LHCN-M2 (cell line): ENCODE measurements at places on chromosomes 5 and 9. TPM values are rescaled to one million over a fixed set of nuclear protein-coding genes. Genes with fewer than 3 reads are reported as not detected.
A peak's percentile ranks its signal among the peaks of the same experiment; 100 is the strongest.

Gene BTNL3
- total RNA-seq = not detected in 2 replicates

Gene THBS4
- 0.11 and 0.38 TPM in 2 replicates for total RNA-seq

Gene PTPN3
- total RNA-seq = 0.29 and 0.38 TPM in 2 replicates

Gene GRAMD2B
- 16.3 and 23.1 TPM in 2 replicates for total RNA-seq

Gene FOXD4L4
- 0.06 and 0.17 TPM in 2 replicates for total RNA-seq

Gene UBAP2
- total RNA-seq = 16.2 and 18.5 TPM in 2 replicates

Gene DIAPH1
- 28.2 and 38.9 TPM in 2 replicates for total RNA-seq

Gene OTULIN
- total RNA-seq = 30.5 and 37.8 TPM in 2 replicates

Gene GMCL2
- total RNA-seq = not detected in 2 replicates

Gene RPL12
- 2,134 and 2,339 TPM in 2 replicates for total RNA-seq

Gene NR5A1
- not detected in 2 replicates for total RNA-seq

Gene SLC27A6
- total RNA-seq = not detected in 2 replicates

Gene RNF145
- total RNA-seq = 43.7 and 44.4 TPM in 2 replicates

Gene FBLL1
- total RNA-seq = 0.32 and 0.52 TPM in 2 replicates

Gene PHF19
- 77.5 and 79.1 TPM in 2 replicates for total RNA-seq

- DNase-seq = no peak
Measured at GRCh38 chr9:111985315-111985714, 88.7 kb downstream of the UGCG start.

GRCh38 chr9:73179589-73179988 is 27.9 kb downstream of the ANXA1 start:
- peak; percentile 66 for DNase-seq

- DNase-seq = no peak
Measured at GRCh38 chr5:179880066-179880650, 21.5 kb upstream of the MRNIP start.

- DNase-seq = no peak
Measured at GRCh38 chr5:74956278-74956677, 90.1 kb upstream of the FAM169A start.

GRCh38 chr9:134502809-134503211 is 138.8 kb upstream of the COL5A1 start:
- DNase-seq = peak; percentile 96

GRCh38 chr5:78562001-78562400 is 86.6 kb downstream of the LHFPL2 start:
- no peak for DNase-seq

DNA sequence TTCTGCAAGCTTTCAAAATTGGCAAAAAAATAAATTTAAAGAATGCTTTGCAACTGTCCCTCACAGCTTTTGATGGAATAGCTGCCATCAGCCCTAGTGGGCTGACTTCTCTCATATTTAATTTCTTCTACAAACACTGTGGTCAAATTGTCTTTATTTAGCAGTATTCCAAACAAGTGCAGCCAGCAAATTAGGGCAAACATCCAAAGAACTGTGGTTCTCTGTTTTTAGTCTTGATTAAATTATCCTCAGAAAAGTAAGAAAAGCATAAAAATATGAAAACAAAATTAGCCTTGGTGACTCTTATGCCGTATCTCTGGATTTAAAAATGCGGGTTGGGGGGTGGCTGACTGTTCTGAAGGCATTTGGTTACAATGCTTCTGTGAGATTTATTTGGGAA is 95.8 kb upstream of the RETREG1 start:
- DNase-seq = peak; percentile 25

DNA sequence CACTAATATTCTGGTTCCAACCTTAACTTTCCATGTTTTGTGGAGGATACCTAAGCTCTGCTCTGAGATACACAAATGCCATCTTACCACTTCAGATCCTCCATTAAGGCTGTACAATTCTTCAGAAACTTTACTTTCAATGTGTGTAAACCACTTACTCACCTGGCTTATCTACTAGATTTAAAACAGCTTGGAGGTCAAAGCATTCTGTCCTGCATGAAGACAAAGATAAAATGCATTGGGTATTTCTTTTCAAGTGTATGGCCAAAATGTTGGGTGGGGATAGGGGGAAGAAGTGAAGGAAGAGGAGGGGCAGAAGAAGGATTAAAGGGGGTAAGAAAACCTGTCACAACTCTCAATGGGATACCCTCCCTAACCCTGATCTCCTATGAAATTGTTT is 939 bp downstream of the GOLGA1 start:
- no peak for DNase-seq

- DNase-seq = no peak
Measured at GRCh38 chr9:68825762-68826472, 120.9 kb downstream of the PIP5K1B start.

- DNase-seq = no peak
Measured at GRCh38 chr9:15182730-15183129, 124.3 kb downstream of the TTC39B start.

DNA sequence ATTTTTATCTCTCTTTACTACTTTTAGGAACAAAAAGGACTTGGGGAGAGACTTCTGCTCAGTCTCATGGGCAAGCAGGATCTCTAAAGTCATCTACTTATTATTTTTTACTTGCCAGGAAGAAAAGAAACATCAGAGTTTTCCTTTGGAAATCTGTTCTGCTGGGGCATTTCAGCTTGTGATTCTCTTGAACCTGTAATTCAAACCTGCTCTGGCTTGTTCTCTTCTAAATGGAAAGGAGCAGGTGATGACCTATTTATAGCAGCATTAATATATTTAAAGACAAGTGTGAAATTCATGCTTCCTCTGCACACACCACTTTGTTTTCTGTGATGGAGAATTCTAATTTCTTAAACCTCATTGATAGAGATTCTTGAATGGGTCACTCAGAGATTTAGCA is 2.0 kb downstream of the ADCY2 start:
- no peak for DNase-seq

DNA sequence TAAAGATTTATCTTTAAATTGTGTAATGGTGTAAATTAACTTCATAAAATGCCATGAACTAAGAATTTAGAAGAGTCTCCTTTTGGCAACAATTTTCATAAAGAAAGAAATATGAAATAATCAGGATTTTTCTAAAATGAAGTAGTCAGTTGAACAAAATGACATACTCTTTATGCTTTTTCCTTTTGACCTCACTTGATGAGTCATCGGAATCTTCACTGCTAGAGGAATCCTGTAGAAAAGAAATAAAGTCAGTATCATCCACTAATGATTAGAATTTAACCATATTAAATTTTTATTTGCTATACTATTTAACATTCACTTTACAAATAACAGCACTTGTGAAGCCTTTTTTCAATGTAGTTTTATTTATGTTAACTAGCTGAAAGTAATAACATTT is 26.1 kb downstream of the CHD1 start:
- DNase-seq = peak; percentile 52

- no peak for DNase-seq
Measured at GRCh38 chr9:113598883-113599282, 135.4 kb downstream of the RGS3 start.

DNA sequence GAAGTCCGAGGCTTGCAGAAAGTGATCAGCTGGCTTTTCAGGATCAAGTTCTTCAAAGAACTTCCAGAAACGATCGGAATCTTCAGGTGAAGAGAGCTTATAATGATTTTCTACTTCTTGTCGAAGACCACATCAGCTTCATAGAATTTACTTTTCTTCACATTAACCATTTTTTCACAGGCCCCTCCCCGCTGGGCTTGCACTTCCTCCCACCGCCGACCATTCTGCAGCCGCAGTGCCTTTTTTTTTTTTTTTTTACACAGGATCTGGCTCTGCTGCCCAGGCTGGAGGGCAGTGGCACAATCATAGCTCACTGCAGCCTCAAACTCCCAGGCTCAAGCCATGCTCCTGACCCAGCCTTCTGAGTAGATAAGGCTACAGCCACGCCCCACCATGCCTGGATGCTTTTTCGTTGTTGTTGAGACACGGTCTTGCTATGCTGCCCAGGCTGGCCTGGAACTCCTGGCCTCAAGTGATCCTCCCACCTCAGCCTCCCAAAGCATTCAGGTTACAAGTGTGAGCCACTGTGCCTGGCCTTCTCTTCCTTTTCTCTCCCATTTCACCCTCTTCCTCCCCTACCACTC is 15.3 kb upstream of the RNF130 start:
- no peak for DNase-seq

DNA sequence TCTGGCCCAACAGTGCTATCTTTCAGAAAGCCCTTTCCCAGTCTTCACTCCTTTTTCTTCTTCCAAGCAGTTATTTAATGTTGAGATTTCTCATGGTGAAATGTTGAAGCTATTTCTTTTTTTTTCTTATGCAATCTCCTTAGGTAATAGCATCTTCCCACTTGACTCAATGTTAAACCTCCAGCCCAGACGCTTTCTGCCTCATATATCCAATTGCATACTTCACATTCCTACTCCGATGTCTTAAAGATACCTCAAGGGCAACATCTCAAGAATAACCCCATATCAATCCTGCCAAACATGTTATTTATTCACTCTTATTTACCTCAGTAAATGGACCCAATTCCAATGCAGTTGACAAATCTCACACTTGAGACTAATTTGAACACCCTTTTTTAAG is 187.3 kb downstream of the CDH12 start:
- no peak for DNase-seq

GRCh38 chr9:136255896-136256890 is 10.6 kb upstream of the QSOX2 start:
- no peak for DNase-seq

- DNase-seq = peak; percentile 19
Measured at GRCh38 chr5:134101686-134102439, 12.6 kb upstream of the TCF7 start.

GRCh38 chr9:124001866-124002525 is 9.6 kb upstream of the LHX2 start:
- DNase-seq = no peak

DNA sequence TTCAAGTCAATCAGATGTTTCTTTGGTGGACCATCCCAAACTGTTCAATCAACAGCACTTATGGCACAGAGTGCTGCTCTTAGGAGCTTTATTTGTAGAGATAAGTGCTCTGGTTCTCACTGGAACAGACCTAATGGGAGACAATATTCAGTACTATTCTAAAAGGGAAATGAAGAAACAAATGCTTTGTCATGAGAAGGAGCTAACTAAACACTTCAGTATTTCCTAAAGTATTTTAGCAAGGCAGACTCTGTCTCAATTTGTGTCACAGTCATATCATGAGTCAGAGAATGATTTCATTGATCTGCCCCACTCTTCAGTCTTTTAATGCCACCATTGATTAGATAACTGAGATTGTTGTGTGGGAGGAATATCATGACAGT is 175.3 kb downstream of the SLF1 start:
- DNase-seq = peak; percentile 39

- DNase-seq = no peak
Measured at GRCh38 chr5:67511911-67512310, 315.3 kb upstream of the CD180 start.

- DNase-seq = no peak
Measured at GRCh38 chr9:99058964-99059921, 45.7 kb upstream of the TGFBR1 start.

DNA sequence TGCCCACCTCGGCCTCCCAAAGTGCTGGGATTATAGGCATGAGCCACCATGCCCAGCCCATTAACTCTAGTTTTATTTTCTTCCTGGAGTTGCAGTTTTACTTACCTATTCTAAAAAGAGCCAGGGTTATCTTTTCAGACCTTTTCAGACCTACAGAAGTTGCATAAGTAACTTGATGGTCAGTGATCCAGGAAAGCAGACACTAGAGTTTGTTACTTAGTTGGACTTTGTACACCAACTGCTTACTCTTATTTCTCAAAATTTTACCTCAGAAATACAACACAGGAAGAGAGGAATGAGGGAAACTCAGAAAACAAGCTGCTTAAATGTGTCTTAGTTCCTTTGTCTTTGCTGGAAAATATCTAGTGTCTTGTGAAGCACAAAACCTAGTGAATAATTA is 25.4 kb downstream of the RAD23B start:
- DNase-seq = no peak

DNA sequence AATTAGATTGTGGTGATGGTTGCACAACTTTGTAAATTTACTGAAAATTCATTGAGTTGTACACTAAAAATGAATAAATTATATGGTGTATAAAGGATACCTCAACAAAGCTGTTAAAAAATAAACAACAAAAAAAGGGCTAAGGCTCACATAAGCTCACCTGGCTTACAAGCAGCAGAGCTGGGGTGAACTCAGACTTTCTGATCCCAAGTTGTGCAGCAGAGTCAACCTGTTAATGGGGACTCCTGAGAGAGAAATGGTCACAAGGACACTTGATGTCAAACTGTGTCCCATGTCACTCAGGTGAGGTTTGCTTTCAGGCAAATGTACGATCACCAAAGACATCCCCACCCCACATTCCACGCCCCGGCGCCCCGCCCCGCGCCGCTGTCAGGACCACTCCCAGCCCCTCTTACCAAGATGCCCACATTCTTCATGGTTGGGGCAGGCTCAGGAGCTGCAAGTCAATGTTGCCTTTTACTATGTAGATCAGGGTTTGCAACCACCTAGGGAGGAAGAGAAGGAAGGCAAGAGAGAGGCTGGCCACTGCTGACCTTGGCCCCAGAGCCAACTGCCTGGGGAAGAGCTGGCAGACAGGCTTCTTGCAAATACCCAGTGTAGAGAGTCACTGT is 22.4 kb upstream of the SLC36A1 start:
- no peak for DNase-seq

GRCh38 chr5:180901319-180902009 is 2.5 kb downstream of the BTNL8 start:
- DNase-seq = no peak

DNA sequence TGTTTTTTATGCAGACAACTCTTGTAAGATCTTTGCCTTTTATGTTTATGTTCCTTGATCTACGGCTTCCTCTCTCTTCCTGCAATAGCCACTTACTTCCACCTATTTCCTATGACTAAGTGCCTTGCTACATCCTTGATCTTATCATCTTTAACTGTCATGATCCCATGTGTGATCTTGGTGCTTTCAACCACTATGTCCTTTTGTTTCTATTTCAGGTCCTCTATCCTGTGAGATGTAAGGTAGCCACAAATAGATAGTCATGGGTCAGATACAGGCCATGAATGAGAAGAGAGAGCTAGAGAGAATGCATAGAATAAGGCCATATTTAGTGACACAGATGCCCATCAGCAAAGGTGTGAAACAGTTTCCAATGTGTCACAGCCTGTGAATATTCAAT is 243.6 kb upstream of the HAPLN1 start:
- DNase-seq = peak; percentile 5

DNA sequence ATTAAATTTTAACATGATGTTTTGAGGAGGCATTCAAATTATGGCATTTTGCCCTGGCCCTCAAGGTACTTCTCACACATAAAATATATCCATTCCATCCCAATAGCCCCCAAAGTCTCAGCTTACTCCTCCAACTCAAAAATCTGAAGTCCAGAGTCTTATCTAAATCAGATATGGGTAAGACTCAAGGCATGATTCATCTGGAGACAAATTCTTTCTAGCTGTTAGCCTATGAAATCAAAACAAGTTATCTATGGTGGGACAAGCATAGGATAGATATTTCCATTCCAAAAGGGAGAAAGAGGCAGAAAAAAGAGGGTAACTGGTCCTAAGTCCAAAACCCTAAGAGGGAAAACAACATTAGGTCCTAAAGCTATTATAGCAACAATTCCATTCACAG is 408.4 kb downstream of the ZNF608 start:
- DNase-seq = no peak

DNA sequence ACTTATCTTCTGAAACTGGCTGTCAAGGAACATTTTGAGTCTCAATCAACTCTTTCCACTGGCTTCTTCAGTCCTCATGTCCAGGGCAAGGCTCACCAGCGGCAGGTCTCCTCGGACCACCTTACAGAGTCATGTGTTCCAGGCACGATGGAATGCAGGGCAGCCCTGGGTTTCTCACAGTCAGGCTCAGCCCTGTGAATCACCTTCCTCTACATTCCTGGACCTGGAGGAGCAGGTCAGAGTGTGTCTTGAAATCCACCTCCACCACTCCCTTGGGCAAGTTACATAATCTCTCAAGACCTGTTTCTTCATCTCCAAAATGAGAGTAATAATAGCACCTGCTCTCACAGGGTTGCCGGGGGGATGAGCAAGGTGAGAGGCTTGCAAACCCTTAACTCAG is 16.0 kb downstream of the ENC1 start:
- DNase-seq = no peak
